Forelimb muscle (tissue), 1 donor: ENCODE measurements at places on chromosomes 13 and 19.

DNA sequence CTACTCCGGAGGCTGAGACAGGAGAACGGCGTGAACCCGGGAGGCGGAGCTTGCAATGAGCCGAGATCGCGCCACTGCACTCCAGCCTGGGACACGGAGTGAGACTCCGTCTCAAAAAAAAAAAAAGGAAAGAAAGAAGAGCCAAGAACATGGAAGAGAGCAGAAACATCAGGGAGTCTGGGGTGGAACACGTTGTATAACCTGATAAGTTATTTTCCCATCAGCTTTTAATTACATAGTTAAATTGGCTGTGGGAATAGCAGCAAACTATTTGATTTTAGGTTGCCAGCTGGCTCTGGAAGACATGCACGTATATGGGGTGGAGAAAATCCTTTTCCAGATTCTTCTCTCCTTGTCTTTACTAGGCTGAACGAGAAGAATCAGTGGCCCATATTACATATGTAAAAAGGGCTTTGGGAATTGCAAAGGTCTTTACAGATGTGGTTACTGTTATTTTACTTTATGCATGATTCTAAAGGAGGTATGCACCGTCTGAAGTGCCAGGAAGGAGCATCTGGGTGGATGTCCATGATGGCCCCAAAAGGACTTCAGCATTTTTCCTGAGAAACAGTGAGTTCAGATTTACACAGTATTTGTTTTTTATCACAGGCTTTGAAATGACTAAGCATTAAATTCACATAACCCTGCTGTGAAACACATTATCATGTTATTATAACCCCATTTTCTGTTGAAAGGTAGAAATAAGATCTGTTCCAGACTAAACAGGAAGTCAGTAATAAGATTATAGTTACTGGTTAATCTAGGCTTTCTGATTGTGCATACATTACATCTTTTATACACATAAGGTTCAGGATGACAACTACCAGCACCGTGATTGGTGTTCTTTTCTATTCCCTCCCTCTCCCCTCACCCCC is 4.6 kb upstream of the NAA16 start:
- DNase-seq: no peak

DNA sequence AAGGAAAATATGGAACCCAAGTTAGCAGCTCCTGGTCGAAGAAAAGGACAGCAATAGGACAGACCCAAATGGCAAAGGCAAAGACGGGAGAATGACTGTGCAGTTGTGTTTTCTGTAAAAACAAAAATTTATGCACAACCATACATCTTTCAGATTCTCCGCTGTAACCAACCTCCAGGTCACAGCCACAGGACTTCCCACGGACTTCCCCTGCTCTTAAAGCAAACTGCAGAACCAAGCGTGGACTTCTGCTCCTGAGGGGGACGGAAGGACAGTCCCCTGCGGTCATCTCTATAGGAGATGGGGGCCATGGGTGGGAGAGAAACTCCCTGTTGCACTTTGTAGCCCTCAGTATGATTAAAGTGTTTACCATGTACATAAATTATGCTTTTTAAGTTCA is 2.5 kb downstream of the GRTP1 start:
- no peak for DNase-seq

DNA sequence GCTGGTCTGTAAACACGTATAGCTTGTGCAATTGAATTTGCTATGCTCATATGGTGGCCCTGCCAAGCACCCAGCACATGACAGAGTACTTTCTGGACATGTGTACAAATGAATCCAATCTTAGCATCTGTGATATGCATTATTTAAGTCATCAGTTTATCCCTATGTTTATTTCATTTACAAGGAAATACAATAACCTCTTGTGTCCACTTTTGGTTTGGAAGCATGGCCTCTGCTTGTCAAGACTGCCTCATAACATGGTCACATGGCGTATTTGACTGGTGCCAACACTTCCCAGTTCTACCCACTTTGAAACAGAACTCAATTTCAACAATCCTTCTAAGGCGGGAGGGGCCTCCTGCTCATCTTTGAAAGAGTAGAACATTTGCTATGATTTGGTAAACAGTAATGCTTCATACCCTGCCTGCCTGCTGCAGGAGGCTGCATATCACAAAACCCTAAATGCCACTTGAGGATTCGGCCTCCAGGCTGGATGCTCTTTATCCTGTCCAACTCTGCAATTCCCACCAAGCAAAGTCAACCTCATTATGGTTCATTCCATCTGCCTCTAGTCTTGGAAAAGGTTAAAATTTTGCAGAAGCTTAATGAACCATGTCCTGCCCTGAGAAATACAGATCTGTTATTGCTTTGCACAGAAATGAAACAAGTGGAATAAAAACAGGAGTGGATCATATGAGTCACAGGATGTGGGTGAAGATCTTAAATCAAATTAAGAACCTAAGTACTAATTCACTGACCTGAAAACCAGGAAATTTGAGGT is 151.3 kb downstream of the CYSLTR2 start:
- no peak for DNase-seq

DNA sequence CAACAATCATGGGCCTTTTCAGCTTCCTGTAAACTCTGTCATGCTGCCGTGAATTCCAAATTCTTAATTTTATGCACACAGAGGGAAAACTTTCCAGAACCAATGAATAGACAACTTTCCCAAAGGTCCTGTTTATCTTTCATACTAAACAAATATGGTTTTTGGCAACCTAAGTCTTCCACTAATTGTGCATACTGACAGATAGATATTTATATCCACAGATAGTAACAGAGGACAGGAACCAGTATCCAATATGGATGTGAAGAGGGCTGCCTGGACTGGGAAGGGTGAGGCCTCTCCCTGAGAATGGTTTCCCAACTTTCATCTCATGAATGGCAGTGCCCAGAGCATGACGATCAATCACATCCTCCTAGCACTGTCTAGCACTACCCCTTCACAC is 80.4 kb downstream of the MRPL57 start:
- DNase-seq: no peak

DNA sequence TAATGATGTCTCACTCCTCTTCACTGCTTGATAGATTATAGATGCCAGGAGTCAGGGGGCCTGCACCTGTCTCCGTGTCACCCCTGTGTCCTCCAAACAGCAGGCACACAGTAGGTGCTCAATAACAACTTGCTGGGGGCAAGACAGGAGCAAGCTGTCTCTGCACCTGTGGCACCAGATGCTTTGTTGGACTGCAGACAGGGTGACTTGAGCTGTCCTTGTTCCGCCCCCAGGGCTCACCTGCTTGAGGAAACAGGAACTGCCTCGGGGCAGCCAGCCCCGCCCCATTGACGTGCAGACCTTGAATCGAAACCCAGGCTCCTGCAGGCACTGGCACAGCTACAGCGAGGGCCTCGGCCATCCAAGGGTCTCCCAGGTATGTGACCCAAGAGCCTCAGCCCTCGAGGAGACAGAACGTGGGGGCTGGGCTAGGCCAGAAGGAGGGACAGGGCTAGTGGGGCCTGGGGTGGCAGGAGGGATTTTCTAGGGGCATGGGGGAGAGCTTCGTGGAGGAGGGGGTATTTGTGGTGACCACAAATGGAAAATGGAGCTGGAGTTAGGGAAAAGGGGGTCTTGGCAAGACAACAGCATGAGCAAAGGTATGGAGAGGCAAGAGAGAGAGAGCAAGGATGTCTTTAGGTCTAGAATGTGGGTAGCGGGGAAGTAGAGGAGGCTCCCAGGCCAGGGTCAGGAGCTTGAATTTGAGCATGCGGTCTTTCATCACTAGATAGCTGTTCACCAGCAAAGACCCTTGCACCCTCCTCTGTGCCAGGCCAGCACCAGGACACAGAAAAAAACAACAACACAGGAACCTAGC is at the start of gene HSH2D:
HSH2D (plus strand) TSS at position 287 of the 817 bp plus-strand sequence. CDS start 5,066 bp downstream, outside the sequence.
- DNase-seq: no peak

DNA sequence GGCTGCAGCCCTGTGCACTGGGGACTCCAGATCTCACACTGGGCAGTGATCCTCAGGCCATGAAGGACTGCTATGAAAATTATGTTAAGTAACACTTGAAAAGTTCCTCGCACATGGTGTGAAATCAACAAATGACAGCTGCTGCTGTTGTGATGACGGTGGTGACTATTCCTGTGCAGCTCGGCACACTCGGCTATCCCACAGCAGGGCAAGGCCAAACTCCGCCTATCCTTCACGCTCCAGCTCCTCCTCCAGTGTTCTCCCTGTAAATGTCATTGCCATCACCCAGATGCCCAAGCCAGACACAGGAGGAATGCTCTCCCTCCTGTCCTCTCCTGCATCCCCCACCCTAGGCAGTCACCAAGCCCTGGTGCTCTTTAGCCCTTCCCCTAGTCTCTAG is 31.3 kb downstream of the GRIK5 start:
- no peak for DNase-seq

DNA sequence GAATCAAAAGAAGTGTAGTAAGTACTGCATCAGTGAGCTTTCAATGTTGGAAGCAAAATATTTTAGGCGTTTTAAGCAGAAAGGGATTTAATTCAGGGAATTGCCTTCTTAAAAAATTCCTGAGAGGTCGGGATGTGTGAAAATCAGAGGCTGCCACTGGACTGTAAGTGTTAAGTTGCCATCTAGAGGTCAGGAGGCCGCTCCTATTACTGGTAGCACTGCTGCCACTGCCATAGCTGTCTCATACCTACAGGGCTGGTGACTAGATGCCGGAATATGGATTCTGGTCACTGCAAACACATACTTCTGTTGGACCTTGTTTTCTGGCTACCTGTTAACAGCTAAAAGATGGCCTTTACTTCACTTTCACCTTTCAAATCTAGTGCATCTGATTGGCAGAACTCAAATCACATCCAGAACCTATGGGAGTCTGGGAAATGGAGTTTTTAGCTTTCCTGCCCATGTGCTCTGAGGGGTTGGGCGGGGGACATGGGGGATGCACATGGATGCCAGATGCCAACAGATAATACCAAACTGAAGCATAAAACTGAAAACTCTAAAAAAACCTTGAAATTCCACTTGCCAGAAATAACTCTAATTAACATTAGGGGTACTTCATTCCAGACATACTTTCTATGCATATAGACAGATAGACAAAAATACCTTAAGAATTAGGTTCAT is 29.8 kb downstream of the DGKH start:
- DNase-seq: no peak

DNA sequence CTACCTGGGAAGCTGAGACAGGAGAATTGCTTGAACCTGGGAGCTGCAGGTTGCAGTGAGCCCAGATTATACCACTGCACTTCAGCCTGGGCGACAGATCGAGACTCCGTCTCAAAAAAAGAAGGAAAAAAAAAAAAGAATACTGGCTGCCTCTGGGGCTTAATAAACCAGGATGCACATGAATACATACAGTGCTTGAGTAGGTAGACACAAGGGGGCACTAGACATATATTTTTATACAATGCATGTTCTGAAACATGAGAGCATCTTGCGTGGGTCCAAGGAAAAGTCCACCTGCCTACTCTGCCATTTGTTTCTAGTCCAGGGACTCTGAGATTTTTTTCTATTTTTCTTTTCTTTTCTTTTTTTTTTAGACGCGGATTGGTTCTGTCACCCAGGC is 31.2 kb downstream of the KEAP1 start:
- DNase-seq: no peak

DNA sequence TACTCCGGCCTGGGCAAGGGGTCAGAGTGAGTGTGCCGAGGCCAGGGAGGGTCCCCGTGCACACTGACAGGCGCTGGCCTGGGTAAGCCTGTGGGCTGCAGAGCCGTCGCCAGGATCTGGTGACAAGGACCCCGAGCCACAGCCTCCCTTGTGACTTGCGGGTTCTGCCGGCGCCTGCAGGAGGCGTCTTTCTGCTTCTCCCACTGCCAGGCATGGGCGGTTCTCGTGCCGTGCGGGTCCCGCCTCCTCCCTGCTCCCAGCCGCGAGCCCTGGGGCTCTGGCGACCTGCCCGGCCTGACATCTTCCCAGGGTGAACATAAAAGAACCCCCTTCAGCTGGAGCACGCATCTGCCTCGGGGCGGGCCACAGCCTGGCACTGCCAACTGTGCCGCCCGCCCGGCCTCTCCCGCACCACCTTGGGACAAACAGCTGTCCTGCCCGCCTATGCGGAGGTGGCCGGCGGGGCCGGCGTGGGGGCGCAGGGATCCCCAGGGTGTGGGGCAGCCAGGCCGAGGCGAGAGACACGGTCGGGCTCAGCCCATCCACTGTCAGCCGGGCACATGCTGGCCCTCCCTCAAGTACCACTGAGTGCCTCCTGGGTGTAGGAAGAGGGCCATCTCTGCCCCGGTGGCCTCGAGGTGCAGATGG is 1.5 kb upstream of the HCN2 start:
- DNase-seq: no peak

- no peak for DNase-seq
Observed at GRCh38 chr13:90995614-90996013, 351.9 kb upstream of the MIR17HG start.

DNA sequence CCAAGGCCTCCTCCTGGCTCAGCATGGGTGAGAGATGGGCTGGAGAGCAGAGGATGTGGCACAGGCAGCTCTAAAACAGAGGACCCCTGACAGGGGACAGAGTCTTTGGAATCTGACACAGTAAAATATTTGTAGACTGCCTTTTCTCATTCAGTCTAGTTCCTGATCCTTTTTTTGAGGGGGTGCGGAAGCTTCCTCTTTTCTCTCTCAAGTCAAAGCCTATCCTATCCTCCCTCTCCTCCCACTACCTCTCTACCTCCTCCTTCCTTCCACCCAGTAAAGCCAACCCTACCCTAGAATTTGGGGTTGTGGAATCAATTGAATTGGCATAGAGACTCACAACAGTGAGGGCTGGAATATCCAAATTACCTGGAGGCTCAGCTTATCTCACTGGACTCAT is 82.0 kb downstream of the TEX26 start:
- no peak for DNase-seq
